Osteocyte (in vitro differentiated cells): ENCODE measurements at places on chromosomes 7 and 10.
A peak's percentile ranks its signal among the peaks of the same experiment; 100 is the strongest.

- DNase-seq = no peak
Measured at GRCh38 chr7:70241536-70242175, 643.4 kb downstream of the AUTS2 start.

DNA sequence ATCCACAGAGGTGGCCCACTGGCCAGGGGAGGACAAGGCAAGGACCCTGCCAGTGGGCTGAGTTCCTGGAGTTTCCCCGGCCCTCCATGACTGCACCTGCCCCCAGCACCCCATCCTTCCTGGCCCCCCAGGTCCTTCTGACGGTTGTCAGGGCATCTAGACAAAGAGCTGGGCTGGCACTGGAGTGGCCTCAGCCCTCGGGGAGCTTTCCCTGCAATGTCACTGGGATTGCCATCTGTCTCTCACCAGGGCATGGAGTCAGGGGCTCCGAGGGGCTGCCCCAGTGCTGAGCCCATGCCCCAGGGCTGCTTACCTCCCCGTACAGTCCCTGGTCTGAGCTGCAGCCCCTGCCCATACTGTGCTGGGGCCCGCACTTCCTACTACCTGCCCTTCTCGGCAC lies 446.5 kb upstream of the MKI67 start:
- DNase-seq = peak; percentile 81

- DNase-seq = no peak
Measured at GRCh38 chr10:70445718-70446657, 4.5 kb upstream of the NODAL start.

GRCh38 chr7:119720541-119720940 lies 552.4 kb upstream of the KCND2 start:
- no peak for DNase-seq

DNA sequence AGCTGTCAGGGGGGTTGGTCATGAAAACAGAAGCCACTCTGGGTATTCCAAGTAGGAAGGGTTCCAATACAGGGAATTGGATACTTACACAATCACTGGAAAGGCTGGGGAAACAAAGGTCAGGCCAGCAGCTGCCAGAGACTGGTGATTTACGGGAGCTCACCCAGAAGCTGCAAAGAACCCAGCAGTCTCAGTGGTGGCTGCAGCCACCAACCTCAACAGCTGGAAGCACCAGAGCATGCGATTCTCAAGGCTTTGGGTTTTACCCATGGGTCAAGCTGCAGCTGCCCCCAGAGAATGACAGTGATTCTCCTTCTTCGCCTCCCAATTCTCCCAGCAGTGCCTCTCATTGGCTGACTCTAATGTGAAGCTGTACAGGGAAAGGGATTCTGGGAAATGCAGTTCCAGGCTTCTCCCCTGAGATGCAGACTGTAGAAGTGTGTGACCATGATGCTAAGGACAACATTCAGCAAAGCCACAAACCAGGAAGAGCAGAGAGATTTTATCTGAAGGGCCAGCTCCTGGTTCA lies 107.2 kb upstream of the TCF7L2 start:
- no peak for DNase-seq

- DNase-seq = no peak
Measured at GRCh38 chr10:106499448-106499847, 665.1 kb downstream of the SORCS1 start.

GRCh38 chr7:110941385-110941784 lies 149.5 kb upstream of the LRRN3 start:
- no peak for DNase-seq

- peak; percentile 80 for DNase-seq
Measured at GRCh38 chr7:135232720-135233119, 918 bp upstream of the STRA8 start.

DNA sequence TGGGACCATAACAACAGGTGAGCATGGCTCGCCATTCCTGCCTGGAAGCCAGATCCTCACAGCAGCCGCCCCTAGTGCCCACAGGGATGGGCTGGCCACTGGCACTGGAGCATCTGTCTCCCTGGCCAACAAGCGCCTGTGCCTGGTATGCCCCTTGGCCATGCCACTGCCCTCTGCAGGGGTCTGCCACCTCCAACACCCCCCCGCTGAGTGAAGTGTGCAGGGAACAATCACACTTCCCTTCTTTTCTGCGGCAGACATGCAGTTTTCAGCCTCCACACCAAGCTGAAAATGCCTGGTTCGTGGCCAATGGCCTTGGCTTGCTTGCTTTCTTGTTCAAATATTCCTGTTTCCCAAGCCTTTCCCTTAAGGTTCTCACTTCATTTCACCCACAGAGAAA lies 50.7 kb downstream of the HSPA12A start:
- DNase-seq = no peak

GRCh38 chr7:45881759-45882464 lies 6.4 kb upstream of the IGFBP1 start:
- no peak for DNase-seq

DNA sequence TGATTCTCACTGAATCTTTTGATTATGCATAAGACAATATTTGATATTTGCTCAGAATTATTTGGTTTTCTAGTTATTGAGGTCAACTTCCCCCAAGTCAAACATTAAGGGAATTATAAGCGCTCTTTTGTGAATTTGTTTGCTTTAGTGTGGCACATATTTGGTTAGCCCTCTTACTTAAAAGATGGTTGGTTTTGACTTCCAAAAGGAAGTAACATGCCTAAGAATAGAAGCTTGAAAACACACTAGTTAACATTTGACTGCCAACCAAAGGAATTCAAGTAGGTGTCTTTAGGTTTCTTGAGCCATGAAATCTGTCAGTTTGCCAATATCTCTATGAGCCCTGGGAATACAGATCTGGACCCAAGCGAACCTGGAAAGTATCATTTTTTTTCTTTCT lies 24.9 kb downstream of the STEAP4 start:
- no peak for DNase-seq

GRCh38 chr7:157905651-157906461 lies 569.1 kb downstream of the DNAJB6 start:
- no peak for DNase-seq

GRCh38 chr7:142611566-142612236 lies 137.6 kb upstream of the PRSS1 start:
- DNase-seq = no peak

DNA sequence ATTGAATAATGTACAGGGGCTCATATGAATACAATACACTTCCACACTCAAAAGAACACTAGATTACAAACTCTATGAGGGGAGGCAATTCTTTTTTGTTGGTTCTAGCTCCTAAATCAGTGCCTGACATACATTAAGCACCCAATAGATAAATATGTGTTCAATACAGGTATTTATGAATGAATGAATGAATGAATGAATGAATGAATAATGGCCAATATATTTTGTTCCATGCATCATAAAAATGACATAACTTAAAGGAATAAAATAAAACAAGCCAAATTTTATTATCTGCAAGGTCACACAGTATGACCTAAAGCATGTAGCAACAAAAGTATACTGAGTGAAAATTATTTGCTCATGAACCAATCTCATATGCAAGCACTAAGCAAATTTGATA lies 168.9 kb downstream of the CACNA2D1 start:
- no peak for DNase-seq

DNA sequence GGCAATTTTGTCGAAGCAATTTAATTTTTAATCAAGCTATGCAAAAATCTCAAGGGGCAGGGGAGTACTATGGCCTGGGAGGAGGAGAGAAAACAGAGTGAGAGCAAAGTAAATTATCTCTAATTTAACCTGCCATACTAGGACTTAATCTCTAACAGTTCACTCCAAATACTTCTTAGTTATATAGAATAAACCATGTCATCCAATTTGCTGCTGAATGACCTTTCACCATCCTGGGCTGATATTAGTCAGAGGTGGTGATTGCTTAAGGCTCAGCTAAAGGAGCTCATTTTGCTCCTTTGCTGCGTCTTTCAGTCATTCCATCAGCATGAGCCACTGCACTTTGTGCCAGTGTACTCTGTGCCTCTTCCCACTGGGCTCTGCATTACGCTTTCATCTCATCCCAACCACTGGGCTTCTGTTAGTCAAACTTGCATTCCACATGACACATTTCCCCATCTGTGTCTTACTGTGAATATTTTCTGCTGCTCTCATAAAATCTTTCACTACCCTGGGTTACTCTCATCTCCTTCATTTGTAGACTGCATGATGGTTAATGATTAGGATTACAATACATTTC lies 84.3 kb downstream of the CD36 start:
- DNase-seq = no peak

DNA sequence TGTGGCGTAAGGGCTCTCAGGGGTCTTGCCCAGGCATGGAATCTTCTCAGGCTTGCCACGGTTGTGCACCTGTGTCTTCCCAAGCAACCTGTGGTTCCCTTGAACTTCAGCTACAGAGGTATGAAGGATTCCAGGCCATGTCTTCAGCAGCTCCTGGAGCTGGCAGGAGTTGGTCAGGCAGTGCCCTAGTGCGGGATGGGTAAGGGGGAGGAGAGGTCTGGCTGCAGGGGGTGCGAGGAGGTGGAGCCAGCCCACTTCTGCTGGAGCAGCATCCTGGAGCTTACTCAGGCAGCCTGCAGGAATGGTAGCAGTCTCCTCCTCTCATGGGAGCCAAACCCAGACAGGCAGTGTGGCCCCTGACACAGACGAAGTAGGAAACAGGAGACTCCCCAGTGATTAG lies 3.8 kb upstream of the TRIL start:
- no peak for DNase-seq

DNA sequence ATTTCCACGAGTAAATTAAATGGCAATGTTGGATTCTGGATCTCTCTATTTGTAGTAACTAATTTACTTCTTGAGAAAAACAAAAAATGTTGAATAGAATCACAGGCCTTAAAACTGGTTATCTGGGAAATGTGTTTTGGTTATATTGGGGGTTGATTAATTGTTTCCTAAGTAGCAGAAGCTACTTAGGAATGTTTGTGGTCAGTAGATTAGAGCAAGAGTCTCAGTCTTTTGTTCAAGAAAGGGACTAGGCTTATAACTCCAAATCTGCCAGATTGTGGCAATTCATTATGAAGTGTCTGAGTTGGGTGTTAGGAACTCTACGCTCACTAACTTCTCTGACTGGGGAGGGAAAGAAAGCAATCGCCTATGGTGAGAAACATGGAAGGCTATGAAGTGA lies 244.3 kb upstream of the PHYHIPL start:
- no peak for DNase-seq
